ENCODE measurements at places on chromosomes 3 and 15.
A peak's percentile ranks its signal among the peaks of the same experiment; 100 is the strongest.

DNA sequence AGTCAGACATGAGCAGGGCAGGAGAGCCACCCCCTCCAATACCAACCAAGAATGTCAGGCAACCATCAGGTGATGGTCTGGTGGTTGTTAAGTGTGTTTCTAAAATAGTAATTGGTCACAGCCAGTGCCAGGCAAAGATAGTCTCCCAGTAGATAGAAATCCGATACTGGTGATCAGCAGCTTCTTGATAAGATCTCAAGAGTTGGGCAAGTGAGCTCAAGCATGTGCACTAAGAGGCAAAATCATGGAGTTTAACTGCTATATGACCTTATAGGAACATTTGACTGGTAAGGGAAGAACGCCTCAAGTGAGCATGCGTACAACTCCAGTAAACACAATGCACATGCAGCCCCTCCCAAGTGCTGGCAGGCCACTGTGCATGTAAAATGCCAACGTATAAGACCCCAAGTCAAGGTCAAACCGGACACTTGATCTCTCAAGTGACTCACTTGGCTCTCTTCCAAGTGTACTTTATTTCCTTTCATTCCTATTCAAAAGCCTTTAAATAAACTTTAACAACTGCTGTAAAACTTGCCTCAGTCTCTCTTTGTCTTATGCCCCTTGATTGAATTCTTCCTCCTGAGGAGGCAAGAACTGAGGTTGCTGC is 36.0 kb upstream of the CBLB start:
- no peak for DNase-seq

- no peak for DNase-seq
These were observed 486.9 kb upstream of the ADAMTS9 start for GRCh38 chr3:65174713-65175112.

- DNase-seq: no peak
These were observed 404.6 kb downstream of the SI start for GRCh38 chr3:164673738-164674137.

- DNase-seq: no peak
These were observed 83.0 kb downstream of the CNTN3 start for GRCh38 chr3:74531491-74531890.

GRCh38 chr15:75779504-75779903 is 63.7 kb upstream of the UBE2Q2 start:
- no peak for DNase-seq

GRCh38 chr3:152508705-152509104 is 240.0 kb downstream of the MBNL1 start:
- no peak for DNase-seq

DNA sequence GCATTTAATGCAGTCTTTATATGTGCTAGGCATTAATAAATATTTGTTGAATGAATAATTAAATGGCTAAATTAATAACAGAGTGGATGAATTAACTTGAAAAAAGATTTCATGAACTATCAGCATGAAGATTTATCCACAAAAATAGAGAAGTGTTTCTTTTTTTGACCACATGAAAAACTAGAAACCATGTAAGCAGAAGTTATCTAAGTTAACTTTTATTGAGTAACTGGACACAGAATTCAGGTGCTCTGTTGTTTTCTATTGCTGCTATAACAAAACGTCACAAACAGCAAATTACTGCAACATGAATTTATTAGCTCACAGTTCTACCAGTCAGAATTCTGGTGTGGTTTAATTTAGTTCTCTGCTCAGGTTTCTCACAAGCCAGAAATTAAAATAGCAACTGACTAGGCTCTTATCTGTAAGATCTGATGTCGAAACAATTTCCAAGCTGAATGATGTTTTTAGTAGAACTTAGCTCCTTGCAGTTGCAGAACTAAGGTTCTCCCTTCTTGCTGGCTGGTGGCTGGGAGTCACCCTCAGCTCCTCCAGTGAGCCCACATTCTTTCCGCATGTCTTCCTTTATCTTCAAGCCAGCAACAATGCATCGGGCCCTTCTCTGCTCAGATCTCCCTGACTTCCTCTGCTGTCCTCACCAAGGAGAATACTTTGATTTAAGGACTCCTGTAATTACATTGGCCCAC is 810.2 kb upstream of the ALCAM start:
- no peak for DNase-seq

GRCh38 chr3:149453140-149453805 is 21.2 kb upstream of the TM4SF4 start:
- DNase-seq: no peak

- peak; percentile 57 for DNase-seq
These were observed 124.6 kb downstream of the AKAP13 start for GRCh38 chr15:85504749-85505676.

DNA sequence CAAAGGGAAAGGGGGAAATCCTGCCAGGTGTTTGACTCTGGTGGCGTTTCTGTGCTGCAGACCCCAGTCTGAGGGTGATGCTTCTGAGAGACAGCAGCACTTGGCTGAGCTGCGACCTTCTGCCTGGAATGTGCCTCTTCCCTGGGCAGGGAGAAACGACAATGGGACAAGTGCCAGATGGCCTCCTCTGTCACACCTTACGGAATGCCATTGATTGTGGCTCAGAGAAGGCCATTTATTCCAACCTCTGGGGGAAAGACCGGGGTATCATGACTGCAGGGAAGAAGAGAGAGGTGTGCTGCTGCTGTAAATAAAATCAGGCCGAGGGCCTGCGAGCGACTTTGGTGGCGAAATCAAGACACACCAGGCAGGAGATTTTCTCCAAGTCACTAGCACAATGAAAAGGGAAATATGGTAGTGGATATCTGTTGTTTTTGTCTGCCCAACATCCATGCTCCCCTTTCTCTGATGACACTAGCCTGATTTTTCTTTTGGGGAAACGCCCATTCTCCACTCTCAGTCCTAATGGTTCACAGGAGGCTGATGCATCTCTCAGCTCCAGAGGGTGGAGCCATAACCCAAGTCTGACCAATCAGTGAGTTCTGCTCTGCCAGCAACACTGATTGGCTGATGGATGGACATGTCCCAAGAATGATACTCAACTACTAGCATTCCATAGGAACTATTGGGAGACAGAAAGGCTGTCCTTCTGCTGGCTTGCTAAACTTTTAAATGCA is 336.1 kb downstream of the FOXP1 start:
- no peak for DNase-seq

- no peak for DNase-seq
These were observed 132.2 kb downstream of the GREM1 start for GRCh38 chr15:32849769-32850668.

DNA sequence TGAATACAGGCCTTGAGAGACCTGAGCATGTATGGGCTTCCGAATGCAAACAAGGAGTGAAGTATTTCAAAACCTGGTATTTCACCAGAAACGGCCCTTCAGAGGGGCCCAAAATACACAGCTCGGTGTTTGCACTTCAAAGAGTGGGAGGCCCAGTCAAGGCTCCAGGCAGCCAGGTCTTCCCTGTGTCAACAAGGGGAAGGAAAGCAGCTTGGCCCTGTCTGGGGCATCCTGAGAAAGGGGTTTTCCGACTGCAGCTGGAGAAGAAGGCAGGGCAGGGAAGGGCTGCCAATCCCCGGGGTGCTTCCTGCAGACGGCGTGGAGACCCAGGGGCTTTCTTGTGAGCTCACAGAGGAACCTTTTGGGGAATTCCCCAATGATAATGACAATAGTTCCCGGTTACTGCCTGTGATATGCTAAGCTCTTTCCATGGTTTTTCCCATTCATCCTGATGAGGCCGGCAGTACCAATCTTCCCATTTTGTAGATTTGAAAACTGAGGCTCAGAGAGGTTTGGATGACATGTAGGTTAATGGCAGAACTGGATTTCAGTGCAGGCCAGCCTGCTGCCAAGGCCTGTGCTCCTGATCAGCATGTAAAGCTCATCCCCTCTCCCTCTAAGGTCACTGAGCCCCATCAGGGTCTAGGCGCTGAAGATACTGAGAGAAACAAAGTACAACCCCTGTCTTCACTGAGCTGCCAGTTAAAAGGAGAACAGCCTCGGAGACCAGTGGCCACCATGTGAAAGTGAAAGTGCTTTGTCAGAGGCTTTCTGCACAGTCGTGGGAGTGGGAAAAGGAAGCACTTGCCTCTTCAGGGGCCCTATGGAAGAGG is 43.0 kb upstream of the TLE3 start:
- DNase-seq: peak; percentile 24

DNA sequence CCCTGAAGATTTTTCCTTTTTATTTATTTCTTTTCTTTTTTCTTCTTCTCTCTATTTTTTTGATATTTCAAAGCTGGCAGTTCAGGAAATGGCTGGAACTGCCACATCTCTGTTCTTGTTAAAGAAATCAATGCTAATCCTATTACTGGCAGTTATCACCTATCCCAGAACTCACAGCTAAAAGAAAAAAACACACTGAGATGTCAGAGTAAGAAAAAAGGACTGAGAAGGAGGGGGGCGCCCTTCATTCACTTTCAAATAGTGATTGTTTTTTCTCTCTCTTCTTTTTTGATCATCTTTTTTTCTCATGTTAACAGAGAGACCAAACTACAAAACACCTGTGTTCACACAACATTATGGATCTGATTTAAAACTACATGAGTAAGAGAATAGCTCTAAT is 337.1 kb downstream of the IL20RB start:
- DNase-seq: no peak

DNA sequence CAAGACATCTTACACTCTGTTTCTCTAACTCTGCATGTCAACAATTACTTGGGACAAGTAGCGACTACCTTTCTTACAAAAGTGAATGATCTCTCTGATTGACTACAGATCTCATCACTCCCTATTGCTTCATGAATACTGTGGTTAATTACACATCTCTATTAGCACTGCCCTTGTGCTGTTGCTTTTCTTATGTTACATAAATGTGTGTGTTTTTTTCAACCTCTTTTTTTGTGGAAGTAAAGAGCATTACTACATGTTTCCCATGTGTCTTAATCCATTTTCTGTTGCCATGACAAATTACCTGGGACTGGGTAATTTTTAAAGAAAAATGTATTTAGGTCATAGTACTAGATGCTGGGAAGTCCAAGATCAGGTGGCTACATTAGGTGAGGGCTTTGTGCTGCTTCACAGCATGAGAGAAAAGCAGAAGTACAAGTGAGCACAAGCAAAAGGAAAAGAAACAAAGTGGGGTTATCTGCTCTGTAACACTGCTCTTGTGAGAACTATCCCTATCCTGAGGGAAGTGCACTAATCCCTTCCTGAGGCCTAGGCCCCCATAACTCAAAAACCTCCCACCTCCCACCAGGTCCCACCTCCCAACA is 298.2 kb upstream of the SATB1 start:
- DNase-seq: no peak

Measured in CD4-positive, alpha-beta T cell treated with Interleukin-4 for 4 hours (primary cell).